ENCODE measurements at places on chromosomes 4 and X.

DNA sequence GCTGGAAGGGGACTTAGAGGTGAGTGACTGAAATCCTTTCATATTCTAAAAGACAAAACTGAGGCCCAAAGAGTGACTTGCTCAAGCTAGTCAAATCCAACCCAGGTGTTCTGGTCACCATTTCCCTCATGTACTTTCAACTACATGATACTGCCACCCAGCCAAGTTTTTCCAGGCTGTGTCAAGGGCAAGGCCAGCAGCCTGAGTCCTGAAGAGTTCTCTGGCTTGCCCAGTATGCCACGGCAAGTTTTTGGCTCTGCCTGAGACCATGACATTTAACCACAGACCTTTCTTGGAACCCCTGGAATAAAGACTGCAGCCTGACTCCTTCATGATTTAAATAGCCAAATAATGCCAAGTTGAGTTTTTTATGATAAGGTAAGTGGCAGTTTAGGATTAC lies 10.7 kb upstream of the TMEM164 start:
- DNase-seq = no peak

- no peak for DNase-seq
These were observed 49.6 kb downstream of the SHROOM3 start for GRCh38 chr4:76484654-76485053.

GRCh38 chr4:185902654-185903053 lies 90.7 kb upstream of the SORBS2 start:
- no peak for DNase-seq

DNA sequence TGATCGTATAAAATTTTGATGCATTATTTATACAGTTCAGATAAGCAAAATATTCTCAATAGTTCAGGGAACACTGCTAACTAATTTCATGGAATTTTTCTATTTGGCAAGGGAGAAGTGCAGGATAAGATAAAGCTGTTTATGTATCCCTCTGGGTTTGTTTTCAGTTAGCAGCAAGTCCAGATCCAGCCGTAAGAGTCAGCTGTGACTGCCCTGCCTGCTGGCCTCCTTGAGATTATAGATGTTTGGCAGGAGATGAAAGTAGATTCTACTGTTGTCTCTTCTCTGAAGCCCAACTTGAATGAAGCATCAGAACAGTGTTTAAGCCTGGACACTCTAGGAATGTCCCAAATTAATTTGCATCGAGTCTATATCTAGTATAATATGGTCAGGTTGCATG lies 29.5 kb downstream of the ANTXR2 start:
- DNase-seq = no peak

- no peak for DNase-seq
These were observed 68.5 kb downstream of the GAB1 start for GRCh38 chr4:143405075-143405730.

DNA sequence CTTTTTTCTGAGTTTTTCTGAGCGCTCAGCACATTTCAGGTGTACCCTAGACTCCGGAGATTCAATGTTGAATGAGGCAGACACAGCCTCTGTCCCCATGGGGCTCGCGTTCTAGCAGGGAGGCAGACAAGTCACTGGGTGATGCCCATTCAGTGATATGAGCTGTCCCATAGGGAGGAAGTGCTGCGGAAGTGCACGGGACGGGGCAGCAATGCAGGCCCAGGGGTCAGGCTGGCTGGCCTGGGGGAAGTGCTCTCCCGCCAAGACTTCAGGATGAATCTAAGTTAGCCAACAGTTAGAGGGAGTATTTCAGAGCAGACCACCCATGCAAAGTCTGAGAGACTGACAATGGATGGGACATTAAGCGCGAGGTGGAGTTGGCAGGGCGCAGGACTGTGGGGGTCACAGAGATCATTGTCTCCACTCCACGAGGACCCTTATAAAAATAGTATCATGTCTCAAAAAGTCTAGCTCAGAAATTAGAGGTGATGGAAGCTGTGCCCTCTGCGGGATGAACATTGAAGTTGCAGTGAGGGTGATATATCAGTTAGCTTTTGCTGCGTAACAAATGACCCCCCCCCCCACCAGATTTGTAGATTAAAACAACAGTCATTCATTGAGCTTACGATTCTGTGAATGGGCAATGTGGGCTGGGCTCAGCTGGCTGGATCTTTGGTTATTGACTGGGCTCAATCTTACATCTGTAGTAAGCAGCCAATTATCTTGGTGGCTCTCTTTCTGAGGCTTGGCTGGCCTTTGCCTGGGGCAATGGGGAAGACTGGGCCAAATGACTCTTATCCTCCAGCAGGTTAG lies 16.4 kb downstream of the PSAPL1 start:
- DNase-seq = no peak

DNA sequence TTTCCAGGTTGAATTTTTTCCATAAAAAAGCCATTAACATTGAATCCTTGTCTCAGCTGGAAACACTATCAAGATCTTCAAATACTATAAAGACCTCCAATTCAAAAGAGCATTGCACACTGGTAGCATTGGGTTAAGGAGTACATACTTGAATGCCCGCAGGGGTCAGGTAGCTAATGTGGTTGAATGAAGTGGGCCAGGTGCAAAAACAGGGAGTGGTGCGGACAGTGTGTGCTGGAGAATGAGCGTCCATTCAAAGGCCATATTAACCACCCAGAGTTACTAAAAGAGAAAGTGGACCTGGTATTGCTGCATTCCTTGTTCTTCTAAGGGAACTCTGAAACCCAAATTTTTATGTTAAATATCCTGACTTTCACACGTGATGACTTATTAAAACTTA lies 91.6 kb downstream of the NYX start:
- no peak for DNase-seq

- no peak for DNase-seq
These were observed 517.7 kb upstream of the FTHL17 start for GRCh38 chrX:31589503-31589902.

DNA sequence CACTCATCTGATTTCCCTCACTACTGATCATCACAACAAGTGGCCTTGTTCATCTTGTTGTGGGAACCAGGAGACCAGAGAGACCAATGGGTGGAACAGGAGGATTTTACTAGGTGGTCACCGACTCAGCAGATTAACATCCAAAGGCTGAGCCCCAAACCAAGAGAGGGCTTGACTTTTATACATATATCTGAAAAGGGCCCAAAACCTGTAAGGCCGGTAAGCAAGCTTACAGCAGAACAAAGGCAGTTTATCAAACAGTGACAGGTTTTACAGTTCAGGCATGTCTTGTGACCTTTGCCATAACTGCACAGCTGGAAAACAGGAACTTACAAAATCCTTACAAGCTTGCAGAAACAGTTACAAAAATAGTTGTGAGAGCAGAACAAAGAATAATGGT lies 195.9 kb downstream of the OR13H1 start:
- DNase-seq = no peak

- no peak for DNase-seq
These were observed 121.6 kb upstream of the STK26 start for GRCh38 chrX:131901546-131901945.

DNA sequence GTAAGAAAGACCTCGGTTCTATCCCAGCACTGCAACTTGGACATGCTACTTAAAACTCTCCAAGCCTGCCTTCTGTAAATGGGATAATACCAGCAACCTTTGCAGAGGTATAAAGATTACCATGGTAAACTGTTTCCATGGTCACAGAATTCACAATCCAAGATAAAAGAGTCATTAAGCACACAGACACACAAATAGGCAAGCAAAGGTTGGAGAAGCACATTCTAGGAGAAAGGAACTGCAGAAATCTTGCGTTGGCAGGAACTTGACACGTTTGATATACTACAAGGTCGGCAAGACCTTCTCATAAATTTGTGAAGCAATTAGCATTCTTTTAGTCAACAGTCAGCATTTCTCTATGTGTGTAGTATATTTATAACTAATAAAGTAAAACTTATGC lies 12.3 kb upstream of the CHRNA9 start:
- DNase-seq = no peak

GRCh38 chr4:106587558-106587957 lies 219.0 kb upstream of the GIMD1 start:
- no peak for DNase-seq

Data from activated CD4-positive, alpha-beta T cell treated with anti-CD3 and anti-CD28 coated beads, Interleukin-2, Interleukin-6, amounts not matched to agents 100 ng/mL and 50 ng/mL, durations not matched to agents 16 hours and 8 hours (primary cell).